ENCODE measurements at places on chromosomes 16 and 17.

DNA sequence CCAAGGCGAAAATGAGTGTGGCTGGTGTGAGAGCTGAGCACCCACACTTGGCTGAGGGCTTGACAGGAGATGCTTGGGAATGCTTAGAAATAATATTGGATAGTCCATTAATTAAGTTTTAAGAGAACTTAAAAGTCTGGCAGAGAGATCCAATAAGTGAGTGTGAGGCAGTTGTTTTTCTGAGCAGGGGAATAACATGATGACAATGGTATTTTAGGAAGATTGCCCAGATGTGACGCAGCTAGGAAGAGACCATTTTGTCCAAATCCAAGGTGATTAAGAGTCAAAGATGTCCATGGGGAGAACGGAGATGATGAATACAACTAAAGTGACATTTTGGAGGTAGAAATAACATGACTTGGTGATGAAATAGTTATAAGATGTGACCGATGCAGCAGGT, 102.8 kb upstream of the AXIN2 start:
- no peak for DNase-seq

DNA sequence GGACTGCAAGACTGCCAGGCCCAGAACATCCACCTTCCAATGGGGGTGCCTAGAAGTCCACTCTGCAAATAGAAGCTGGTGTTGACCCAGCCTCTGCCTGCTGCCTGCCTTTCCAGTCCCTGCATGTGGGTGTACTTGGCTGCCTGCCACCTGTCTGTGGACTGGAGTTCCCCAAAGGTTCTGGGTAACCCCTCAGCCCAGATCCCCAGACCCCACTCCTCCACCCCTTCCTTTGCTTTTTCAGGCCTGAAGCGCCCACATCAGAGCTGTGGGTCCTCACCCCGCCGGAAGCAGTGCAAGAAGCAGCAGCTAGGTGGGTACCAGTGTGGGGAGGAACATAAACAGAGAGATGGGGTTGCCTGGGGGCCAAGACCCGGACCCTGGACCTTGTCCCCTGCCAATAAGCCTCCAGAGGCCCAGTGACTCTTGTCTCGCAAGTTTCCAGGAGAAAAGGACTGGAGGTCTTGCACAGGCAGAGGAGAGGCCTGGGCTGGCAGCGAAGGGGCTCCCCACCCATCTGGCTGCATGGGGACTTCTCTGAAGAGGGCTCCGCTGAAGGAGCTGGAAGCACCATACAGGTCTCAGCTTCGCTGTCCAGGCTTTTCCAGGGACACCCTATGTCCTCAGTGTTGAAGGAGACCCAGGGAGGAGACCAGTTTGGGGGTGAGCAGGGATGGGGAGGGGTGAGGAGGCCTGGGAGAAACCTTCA, 34.3 kb downstream of the NLRC5 start:
- no peak for DNase-seq

GRCh38 chr16:52441886-52442285, 105.1 kb downstream of the TOX3 start:
- DNase-seq = no peak

DNA sequence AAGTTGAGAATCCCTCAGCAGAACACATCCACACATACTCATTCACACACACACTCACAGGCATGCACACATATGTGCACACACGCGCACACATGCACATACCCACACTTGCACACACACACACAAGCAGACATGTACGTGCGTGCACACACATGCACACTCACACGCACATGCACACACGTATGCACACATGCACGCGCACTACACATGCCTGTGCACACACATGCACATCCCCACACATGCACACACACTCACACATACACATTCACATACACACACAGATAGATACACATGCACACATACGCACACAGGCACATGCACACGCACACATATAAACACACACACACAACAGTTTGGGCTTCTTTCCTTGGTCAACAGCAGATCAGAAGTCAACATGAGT, 24.0 kb downstream of the GSG1L start:
- no peak for DNase-seq

GRCh38 chr16:49836668-49837067, 19.2 kb downstream of the ZNF423 start:
- DNase-seq = no peak

DNA sequence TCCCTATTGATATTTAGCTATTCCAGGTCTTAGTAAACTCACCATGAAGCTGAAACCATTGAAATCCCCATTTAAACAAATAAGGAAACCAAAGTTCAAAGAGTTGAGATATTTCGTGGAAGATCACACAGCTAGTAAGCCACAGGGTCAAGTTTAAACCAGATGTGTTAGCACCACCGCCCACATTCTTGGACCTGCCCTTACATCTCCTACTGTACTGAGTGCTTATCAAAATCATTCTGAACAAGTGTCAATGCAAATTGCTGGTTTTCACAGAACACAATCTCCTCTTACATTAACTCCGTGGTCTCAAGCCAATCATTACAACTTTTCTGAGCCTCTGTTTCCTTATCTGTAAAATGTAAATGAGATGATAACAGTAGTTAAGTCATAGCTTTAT, 676.2 kb downstream of the CDH11 start:
- no peak for DNase-seq

GRCh38 chr16:71880176-71880575, 3.8 kb downstream of the ZNF821 start:
- no peak for DNase-seq

GRCh38 chr16:87176735-87177134, 140.5 kb downstream of the C16orf95 start:
- DNase-seq = no peak

GRCh38 chr17:57092779-57093178, 7.7 kb downstream of the AKAP1 start:
- no peak for DNase-seq

- DNase-seq = no peak
Measured at GRCh38 chr17:78147315-78147998, 1.3 kb downstream of the C17orf99 start.

GRCh38 chr16:64654178-64654577, 467.7 kb downstream of the CDH11 start:
- no peak for DNase-seq

DNA sequence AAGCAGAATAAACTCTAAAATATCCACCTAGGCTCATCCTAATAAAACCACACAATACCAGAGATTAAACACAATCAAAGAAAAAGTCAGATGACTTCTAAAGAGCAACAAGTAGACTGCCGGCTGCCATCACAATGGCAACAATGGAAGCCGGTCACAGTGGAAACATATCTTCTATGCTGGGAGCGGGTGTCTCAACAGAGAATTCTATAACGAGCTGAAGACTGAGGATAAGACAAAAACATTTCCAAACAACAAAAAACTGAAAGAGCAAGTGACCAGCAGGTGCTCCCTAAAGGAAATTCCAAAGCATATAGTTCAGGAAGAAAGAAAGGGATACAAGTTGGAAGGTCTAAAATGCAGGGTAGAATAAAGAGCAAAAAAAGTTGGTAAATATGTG, 8.9 kb downstream of the NSMCE1 start:
- DNase-seq = no peak

DNA sequence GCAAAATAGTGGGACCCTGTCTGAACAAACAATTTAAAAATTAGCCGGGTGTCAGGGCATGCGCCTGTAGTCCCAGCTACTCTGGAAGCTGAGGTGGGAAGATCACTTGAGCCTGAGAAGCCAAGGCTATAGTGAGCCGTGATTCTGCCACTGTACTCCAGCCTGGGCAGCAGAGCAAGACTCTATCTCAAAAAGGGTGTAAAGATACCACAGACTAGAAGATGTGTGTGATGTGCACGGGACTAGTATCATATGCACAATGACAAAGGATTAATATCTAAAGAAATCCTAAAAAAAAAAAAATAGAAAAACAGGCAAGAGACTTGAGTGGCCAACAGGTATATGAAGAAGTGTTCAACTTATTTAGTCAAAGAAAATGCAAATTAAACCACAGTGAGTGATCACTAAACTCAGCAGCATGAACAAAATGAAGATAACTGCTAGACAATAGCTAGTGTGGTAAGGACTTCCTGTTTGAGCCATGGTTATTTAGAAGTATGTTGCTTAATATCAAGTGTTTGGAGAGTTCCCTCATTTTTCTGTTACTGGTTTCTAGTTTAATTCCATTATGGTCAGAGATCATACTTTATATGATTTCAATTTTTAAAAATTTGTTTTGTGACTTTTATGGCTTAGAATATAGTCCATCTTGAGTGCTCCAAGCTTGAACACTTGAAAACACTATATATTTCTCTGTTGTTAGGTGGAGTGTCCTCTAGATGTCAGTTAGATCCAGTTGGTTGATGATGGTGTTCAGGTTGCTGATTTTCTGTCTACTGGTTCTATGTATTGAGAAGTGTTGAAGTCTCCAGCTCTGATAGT, 14.7 kb upstream of the SLX4 start:
- peak; percentile 75 for DNase-seq

- DNase-seq = no peak
Measured at GRCh38 chr17:74296548-74296936, 22.5 kb downstream of the DNAI2 start.

- DNase-seq = no peak
Measured at GRCh38 chr17:65975878-65976277, 216.1 kb downstream of the CEP112 start.

DNA sequence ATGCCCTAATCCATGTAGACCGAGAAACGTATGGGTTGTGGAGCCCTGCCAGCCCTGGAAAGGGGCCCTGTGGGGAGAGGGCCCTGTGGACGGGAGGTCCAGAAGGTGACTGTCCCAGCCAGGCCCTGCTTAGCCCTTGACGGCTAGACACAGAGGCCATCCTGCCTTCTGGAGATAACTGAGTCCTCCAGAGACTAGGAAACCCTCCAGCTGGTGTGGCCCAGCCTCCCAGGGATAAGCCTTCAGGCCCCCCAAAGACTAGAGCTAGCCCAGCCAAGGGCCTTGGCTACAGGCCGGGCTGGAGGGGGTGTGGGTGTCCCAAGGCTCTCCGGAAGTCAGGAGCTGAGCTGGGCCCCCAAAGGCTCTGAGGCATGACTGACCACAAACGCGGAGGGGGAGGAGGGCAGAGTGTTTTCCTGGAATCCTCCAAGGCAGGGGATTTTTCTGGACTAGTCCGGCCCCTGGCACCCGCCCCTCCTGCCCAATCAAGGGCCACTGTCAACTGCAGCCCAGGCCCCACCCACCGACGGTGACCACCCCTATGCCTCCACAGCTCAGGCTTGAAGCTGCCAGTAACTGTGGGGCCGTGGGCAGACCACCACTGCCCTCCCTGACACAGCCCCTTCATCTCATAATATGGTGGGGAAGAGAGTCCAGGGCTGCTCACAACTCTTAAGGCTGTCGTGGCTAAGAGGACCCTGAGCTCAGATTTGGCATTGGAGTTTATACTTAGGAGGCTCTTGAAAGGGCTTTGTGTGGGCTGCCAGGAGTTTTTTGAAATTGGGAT, 885 bp upstream of the VASN start:
- DNase-seq = no peak

- peak; percentile 76 for DNase-seq
Measured at GRCh38 chr17:48153691-48154358, 46.3 kb downstream of the SNX11 start.

DNA sequence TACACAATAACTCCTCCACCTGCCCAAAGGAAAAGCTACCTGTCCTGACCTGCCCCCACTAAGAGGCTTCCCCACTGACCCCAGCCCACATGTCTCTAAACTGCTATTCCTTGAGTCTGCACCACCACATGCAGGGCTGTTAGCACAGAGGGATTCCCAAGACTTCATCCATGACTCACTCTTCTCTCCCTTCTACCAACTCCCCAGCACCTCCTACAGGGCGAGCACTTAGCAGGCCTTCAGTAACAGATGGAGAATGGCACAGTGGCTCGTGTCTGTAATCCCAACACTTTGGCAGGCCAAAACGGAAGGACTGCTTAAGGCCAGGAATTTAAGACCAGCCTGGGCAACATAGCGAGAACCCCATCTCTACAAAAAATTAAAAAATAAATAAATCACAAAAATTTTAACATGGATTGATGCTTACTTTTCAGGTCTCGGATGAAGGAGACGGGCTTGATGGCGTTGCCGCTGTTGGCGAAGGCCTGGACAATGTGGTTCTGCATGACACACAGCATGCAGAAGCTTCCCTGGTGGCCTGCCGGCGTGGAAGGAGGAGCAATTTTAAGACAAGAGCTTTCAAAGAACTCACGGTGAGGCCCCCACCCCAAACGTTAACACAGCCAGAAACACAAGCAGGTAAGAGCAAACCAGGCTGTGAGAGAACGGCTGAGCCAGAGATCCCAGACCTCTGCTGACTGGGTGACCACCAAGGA, 12.0 kb downstream of the USP36 start:
- DNase-seq = no peak

GRCh38 chr16:84780544-84781376, 39.0 kb upstream of the CRISPLD2 start:
- DNase-seq = no peak

DNA sequence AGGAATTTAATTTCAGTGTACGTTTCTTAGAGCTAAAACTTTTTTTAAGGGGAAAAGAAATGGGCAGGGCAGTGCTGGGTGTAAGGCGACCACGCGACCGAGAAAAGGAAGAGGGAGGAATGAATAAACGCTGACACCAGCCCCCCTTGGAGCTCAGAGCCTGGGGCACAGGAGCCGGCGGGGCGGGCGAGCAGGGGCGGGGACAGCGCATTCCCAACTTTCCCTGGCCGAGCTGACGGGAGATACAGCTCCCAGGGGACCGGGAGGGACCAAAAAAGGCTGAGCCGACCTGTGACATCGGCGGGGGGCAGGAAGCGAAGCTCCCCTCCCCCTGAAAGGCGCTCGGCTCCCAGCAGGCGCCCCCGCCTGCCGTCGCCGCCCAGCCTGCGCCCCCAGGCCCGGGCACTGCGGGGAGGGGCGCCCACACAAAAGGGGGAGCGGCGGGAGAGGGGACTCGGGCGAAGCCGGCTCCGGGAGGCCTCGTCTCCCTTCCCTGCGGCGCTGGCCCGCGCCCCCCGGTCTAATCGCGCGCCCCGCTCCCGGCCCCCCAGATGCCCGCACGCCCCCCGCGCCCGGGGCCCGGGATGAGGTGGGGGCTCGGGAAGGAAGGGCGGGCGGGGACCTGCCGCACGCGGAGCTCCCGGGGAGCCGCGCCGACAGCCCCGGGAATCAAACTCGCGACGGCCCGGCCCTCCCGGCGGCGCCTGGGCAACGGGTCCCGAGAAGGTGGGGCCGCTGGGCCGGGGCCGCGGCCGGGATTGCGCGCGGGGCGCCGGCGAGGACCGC, 622 bp downstream of the CUEDC1 start:
- DNase-seq = no peak

- DNase-seq = no peak
Measured at GRCh38 chr17:38322156-38322779, 21.5 kb downstream of the GPR179 start.

GRCh38 chr16:21989133-21989532, 11.8 kb downstream of the PDZD9 start:
- no peak for DNase-seq

GRCh38 chr17:44782326-44782850, 23.6 kb downstream of the ADAM11 start:
- no peak for DNase-seq

- DNase-seq = no peak
Measured at GRCh38 chr17:4833941-4834680, 971 bp downstream of the MINK1 start.

- no peak for DNase-seq
Measured at GRCh38 chr17:67514998-67515397, 137.9 kb downstream of the PITPNC1 start.

All from NCI-H2029 treated with DMSO at 0.1 percent for 48 hours (cell line).